ENCODE measurements at places on chromosomes 11 and 22. TPM values are rescaled to one million over a fixed set of nuclear protein-coding genes. Genes with fewer than 3 reads are reported as not detected.

DNA sequence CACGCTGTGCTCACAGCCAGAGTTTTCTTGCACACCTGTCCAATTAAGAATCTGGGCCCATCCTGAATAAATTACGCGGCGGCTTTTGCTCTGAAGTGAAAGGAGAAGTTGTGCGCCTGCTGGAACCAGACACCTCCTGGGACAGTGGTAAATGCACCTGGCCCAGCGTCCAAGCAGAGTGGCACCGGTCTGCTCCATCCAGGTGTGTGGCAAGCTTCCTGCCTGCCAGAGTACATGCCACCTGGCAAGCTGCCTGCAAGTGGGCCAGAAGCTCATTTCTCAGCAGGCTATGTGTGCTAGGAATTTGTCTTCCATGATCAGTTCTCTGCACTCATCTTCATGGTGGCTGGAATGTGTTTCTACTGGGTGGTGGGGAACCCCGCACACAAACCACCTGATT lies 660.6 kb downstream of the ETS1 start:
- no peaks in the 10 kb centered on the region for H3K4me1 ChIP-seq
- H3K27me3 ChIP-seq, result no peaks in the 10 kb centered on the region
- H3K27ac ChIP-seq, result no peak overlapping the region
- no peak for DNase-seq
- no peak overlapping the region for H3K4me3 ChIP-seq

DNA sequence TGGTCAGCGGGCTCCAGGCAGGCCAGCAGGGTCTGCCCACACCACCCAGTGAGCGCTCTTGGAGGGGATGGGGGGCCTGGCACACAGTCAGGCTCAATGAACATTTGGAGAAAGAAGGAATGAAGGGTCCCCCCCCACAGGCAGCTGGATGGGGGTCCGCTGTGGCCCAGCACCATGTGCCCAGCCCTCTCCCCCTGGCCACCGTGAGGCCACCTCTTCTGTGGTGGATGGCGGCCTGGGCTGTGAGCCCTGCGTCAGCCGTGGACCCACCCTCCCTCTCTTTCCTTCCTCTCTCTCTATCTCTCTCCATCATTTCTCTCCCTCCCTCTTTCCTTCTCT lies 35.1 kb upstream of the MUC5AC start:
- no peaks in the 10 kb centered on the region for H3K36me3 ChIP-seq
- H3K27me3 ChIP-seq, result no peaks in the 10 kb centered on the region
- no peak overlapping the region for H3K27ac ChIP-seq
- no peak overlapping the region for H3K4me3 ChIP-seq
- H3K4me1 ChIP-seq, result no peaks in the 10 kb centered on the region

The FAM227A gene
- total RNA-seq, result 41.8 TPM

DNA sequence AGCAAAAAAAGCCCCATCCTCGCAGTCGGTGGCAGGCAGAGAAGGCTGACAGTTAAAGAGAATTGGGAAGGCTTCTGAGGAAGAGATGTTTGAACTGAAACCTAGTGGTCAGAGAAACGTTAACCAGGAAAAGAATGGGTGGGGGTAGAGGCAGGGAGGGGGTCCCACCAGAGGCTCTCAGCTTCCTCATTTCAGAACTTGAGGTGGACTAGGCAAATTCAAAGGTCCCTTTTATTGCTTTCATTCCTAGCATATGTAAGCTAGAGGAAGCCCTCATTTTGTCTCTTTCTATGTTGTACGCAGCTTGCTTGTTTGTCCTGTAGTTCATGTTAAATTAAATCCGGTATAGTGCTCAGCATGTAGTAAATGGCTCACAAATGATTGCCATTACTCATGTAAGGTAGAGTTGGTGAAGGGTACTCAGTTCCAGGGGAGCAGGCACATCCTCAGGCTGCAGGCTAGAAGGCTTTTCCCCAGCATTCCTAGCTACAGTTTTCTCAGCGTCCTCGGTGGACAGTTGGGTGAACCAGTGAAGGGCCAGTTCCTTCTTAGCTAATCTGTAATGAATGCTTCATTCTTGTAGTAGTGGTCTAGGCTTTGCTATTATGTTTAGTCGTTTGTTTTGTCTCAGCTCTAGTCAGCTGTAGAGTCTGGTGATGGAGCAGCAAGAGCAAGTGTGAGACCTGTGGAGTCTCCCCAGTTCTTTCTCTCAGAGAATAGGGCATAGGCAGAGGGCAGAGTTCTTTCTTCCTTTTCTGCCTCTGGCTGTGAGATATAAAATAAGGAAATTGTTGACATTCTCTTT lies 58.6 kb downstream of the UVRAG start:
- no peaks in the 10 kb centered on the region for H3K27me3 ChIP-seq
- H3K4me1 ChIP-seq, result peaks cover 6% of the 10 kb centered on the region
- DNase-seq, result no peak
- no peak overlapping the region for H3K4me3 ChIP-seq
- H3K27ac ChIP-seq, result no peak overlapping the region

The CSRP3 gene
- not detected for total RNA-seq

DNA sequence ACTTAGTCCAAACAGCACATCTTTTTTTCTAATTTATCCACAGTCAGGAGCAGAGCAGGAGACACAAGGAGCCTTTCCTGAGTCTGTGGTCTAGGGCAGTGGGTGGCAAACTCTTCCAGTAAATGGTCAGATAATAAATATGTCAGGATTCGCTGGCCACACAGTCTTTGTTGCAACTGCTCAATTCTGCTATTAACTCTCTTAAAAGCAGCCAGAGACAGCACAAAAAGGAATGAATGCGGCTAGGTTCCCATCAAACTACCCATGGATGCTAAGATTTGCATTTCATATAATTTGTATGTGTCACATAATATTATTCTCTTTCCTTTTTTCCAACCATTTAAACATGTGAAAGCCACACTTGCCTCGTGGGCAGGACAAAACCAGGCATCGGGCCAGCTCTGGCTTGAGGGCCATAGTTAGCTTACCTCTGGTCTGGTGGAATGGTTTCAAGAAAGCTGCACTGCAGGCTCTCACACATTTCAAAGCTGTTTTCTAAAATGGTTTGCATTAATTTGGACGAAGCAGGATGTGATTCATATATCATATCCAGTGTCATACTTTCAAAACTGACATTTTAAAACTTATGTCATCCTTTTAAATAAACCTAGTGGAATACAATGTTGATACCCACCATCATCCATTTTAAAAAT lies 64.7 kb upstream of the CD5 start:
- H3K36me3 ChIP-seq, result no peaks in the 10 kb centered on the region
- H3K4me1 ChIP-seq, result peaks cover 11% of the 10 kb centered on the region
- H3K4me3 ChIP-seq, result no peak overlapping the region
- peak; percentile 38 for DNase-seq
- H3K27ac ChIP-seq, result no peak overlapping the region

DNA sequence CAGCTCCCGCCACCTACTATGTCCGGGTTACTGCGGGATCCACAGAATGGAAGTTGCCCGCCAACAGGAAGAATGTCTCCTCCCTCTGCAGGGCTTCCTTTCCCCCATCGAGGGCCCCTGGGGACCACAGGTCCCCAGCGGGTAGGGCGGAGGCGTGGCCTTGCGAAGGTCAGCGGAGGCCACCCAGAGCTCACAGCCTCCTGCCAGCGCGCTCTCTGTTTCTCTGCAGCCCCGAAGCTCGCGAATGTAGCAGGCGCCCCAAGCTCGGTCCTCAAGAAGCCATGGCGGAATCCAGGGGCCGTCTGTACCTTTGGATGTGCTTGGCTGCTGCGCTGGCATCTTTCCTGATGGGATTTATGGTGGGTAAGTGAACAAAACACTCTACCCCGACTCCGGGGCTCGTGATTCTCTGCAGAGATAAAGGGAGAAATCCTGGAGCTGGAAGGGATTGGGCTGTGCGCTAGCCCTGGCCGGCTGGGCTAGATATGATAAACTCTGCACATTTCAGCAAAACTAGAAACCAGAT lies at the start of gene NAALAD2:
NAALAD2 (plus strand) TSS at position 186 of the 526 bp plus-strand sequence; CDS start at position 282, 96 bp downstream.
- H3K36me3 ChIP-seq, result no peaks in the 10 kb centered on the region
- peak; percentile 87 for DNase-seq
- H3K4me3 ChIP-seq, result peak within 1 kb of the TSS; percentile 70
- H3K27ac ChIP-seq, result peak within 1 kb of the TSS; percentile 47
- no peaks in the 10 kb centered on the region for H3K4me1 ChIP-seq
- no peaks in the 10 kb centered on the region for H3K27me3 ChIP-seq

GRCh38 chr11:35304386-35304775 lies 115.0 kb downstream of the SLC1A2 start:
- H3K27ac ChIP-seq, result no peak overlapping the region
- H3K4me1 ChIP-seq, result no peaks in the 10 kb centered on the region
- no peaks in the 10 kb centered on the region for H3K27me3 ChIP-seq
- H3K4me3 ChIP-seq, result no peak overlapping the region
- no peak for DNase-seq
- no peaks in the 10 kb centered on the region for H3K36me3 ChIP-seq

The LMNTD2 gene
- 59.9 TPM for total RNA-seq

Measured in testis (tissue), 5 donors.